ENCODE measurements at places on chromosomes 16 and 17.
A peak's percentile ranks its signal among the peaks of the same experiment; 100 is the strongest.

- DNase-seq = no peak
Measured at GRCh38 chr16:70777973-70778406, 23.0 kb downstream of the VAC14 start.

- no peak for DNase-seq
Measured at GRCh38 chr17:33803199-33803685, 451.8 kb upstream of the CCL2 start.

- DNase-seq = no peak
Measured at GRCh38 chr16:50839920-50840729, 98.2 kb downstream of the CYLD start.

GRCh38 chr17:82920715-82921114 is 80.9 kb upstream of the ZNF750 start:
- no peak for DNase-seq

DNA sequence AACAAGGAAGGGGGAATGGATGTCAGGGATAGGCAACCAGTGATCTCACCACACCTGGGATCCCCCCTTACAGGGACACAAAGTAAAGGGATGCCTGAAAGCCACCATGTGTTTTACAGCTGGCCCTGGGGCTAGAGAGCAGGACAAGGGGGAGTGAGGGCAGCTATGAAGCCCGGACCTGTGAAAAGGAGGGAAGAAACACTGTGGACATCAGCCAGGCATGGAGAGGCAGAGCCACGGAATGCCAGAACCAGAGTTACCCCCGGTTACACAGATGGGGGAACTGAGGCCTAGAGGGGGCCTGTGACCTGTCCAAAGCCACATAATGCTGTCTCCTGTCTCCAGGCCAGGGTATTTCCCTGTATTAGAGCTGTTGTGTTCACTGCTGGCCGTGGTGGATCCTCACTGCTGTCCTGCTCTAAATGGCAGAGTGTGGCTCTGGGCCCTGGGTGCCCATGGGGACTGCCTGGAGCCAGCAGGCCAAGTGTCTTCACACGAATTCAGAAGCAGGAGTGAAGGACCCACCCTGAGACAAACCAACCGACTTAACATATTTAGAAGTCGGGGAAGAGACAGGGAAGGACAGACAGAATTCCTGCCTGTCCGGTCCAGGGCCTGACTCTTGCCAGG is 29.7 kb upstream of the ITGA3 start:
- DNase-seq = no peak

DNA sequence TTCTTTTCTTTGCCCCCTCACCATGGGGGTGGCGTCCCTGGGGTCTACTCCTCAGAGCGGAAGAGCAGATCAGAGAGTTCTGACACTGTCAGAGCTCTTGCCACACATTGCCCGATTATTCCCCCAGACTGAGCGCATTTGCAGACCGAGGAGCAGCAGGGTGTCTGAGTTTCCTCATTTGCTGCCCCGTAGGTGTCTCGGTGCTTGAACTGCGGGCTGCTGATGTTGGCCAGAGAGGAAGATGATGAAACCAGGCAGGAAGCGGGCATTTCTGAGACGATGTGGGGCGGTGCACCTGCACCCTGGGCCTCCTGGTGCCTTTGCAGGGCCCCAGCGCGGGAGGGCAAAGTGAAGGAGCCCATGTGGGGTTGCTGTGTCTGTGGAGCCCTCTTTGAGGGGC is 55.2 kb downstream of the ARSG start:
- peak; percentile 50 for DNase-seq

DNA sequence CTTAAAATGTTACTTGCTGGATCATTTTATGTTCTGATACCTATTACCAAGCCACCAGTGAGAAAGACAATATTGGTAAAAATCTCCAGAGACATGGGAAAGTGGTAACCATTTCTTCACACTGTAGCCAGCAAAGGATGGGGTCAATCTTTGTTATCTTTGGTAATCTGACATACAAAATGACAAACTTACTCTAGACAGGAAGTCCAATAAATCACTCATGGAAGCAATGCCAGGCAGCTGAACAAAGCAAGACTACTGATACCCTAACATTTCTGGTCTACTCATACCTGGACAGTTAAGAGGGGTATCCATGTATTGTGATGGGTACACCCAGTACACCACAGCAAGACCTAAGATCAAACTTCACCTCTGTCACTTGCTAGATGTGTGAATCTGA is 19.0 kb downstream of the GRB2 start:
- DNase-seq = no peak

DNA sequence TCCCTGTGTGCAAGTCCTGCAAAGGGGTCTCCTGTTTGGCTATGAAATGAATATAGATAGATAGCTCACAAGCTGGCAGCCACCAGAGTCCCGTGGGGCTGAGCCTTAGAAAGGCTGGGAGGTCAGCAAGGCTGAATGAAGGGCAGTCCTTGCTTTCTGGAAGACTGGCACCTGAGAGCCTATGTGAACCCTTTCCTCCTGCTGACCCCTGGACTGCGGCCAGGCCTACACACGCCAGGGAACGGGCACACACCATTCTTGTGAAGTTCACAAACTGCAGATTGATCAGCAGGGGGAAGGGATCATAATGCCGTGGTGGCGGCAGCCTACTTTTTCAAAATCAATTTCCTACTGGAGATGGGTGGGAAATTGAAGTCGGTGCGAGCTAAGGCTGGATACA is 985 bp upstream of the C17orf107 start:
- DNase-seq = no peak

DNA sequence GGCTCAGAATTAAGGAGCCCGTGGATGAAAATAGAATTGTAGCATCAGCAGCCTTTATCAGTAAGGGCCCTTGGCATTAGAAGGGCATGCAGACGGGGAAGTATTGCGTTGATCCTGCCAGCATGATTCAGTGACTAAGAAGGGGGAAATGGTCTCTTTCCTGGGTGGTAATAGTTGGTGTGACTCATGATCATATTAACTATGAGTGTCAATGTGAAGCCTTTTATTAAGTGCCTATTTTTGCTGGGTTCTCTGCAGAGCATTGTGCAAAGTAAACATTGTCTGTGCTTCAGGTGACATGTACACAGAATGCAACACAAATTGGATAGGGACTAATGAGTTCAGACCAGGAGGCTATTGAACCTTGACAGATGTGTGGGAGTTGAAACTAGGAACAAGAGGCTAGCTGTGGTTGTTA is 24.5 kb downstream of the RCVRN start:
- DNase-seq = peak; percentile 26

- no peak for DNase-seq
Measured at GRCh38 chr16:87075319-87075860, 241.8 kb downstream of the C16orf95 start.

DNA sequence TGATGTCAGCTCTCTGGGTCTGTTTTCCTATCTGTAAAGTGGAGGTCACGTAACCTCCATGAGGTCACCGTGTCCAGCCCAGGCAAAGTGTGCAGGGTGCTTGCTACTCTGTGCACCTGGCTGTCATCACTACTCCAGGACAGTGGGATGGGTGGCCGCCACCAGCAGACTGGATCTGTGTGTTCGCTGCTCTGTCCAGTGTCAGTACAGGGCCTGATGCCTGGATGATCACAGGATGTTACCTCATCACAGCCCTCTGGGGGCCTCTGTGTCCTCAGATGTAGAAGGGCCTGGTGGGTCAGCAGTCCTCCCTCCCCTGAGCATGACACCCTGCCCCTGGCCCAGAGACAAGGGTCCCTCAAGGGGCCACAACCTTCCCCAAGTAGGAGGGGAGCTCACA is 80.0 kb downstream of the KCNJ18 start:
- DNase-seq = no peak

GRCh38 chr16:87133966-87134627 is 183.1 kb downstream of the C16orf95 start:
- DNase-seq = no peak

DNA sequence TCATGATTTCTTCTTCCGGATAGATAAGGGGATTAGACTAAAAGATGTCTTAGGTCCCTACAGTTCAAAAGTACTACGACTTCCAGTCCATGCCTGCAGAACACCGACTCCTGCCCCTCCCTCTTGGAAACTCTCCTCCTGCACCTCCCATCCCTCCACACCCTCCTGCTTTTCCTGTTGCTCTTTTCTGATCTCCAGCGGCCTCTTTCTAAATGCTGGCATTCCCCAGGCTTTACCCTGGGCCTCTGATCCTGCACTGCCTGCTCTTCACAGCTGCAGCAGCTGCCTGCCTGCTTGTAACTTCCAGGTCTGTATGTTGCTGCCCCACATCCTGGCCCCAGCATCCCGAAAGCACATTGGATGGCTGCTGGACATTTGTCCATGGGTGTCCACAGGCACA is 154.2 kb downstream of the KCNJ12 start:
- DNase-seq = no peak

DNA sequence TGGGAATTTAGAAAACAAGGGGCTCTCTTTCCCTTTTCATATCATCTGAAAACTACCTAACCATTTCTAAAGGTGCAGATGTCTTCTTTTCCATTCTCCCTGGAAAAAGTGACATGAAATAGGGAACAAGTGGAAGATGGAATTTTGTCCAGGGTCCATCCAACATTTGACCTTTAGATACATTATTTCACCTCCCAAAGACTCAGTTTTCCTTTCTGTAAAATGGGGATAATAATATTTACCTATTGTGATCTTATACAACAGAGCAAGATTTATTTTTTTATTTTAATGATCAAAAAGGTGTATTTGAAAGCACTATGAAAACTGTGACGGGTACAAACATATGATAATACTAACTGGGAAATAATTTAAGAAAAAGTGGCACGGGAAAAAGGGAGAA is 106.3 kb downstream of the HS3ST3A1 start:
- DNase-seq = no peak

- DNase-seq = no peak
Measured at GRCh38 chr16:68458551-68458950, 10.2 kb upstream of the SMPD3 start.

DNA sequence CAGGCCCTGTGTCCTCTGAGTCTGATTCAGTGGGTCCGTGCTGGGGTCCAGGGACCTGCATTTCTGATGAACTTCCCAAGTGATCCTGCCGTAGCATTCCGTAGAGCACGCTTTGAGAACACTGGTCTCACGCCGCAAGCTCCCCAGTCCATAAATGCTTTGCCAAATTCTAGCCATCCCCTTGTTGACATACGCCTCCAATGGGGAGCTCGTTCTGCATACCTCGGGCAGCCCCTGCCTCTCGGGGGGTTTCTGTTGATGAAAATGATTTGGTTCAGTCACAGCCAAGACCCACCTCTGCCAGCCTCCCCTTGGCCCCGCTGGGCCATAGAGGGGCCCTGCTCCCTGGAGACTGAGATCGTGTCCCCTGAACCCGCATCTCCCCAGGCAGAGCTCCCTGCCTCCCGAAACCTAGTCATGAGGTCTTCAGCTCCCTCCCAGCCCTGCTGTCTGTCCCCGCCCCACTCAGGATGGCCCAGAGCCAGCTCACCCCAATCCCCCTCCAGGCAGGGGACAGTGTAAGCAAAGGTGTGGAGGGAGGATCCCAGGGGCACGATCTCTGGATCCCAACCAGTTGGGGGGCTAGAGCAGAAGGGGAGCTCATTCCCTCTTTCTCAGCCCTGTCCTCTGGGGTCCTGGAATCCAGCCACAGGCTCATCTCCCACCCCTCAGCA is 16.2 kb upstream of the SPNS2 start:
- DNase-seq = no peak

DNA sequence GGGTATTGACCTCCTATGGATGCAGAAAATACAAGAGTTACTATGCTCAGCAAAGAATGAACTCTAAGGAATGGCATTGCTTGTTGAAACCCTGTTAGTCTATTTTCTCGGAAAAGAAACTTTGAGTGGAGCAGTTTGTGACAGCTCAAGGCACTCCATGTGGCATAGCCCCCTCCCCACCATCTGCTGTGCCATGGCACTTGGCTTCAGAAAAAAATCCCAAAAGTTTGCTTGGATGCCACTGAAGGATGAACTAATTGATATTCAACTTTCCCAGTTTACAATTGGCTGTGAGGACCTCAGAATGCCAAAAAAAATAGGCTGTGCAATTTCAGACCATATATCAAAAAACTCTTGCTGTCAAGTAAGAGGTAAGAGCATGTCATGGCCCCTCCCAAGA is 1.8 kb downstream of the KRT31 start:
- DNase-seq = no peak

GRCh38 chr16:19020689-19021088 is 37.0 kb downstream of the TMC7 start:
- DNase-seq = no peak

DNA sequence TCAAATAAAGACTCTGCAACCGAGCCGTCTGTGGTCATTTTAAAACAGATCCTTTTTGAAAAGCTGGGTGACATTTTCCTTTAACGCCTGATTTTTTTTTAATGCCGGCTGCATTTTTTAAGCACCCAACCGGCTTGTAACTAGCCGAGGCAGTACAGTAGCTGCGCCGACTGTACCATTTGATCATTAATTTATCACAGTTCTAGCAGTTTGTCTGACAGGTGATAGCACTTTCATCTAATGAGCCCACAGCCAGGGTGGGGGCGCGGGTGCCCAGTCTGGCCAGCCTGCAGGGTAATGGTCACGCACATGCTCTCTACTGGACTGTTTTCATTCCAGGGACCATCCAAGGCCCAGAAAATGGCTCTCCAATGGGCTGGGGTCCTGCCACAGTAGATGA is 68.8 kb downstream of the IRX5 start:
- no peak for DNase-seq

DNA sequence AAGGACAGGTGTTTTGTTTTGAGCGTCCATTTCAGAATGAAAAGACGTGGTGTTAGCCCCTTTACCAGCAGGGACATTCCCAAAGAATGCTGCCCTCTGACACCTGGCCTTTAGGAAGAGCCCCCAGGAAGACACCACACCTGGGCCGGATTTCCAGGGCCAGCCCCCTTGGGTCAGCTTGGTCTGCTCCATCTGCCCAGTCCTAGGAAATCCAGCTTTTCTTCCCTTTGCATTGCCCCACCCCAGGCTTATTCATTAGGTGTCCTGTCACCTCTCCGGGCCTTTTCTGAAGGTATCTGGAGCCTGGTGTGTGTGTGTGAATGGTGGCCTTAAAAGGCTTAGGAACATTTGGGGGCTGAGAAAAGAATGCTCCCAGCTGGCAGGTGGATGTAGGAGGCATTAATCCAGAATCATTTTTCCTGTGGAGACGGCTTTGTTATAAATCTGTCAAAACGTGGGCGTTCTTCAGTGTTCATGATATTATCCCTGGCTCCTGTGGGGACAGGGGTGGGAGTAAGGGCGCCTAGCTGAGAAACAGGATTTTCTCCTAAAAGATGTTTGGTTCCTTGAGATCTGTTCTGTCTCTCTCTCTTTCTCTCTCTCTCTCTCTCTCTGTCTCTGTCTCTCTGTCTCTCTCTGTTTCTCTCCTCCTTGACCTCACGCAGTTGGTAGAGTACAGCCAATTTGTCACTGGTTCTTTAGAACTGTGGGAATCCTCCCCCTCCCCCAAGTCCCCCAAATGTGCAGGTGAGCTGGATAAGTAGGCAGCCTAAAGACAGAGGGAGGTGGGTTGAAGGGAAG is 84.0 kb downstream of the NTN1 start:
- DNase-seq = no peak

- DNase-seq = no peak
Measured at GRCh38 chr17:49694847-49695697, 12.7 kb downstream of the SLC35B1 start.

- no peak for DNase-seq
Measured at GRCh38 chr16:88290850-88291830, 91.6 kb upstream of the ZNF469 start.

GRCh38 chr17:82127704-82128103 is 29.7 kb upstream of the FASN start:
- no peak for DNase-seq

Data from upper lobe of left lung (tissue), 6 donors.